ENCODE measurements at places on chromosomes 1 and 21.

GRCh38 chr1:81466961-81467360 lies 333.8 kb upstream of the ADGRL2 start:
- DNase-seq = no peak

- peak; percentile 11 for DNase-seq
Observed at GRCh38 chr21:35664683-35665082, 395.6 kb downstream of the SETD4 start.

- no peak for DNase-seq
Observed at GRCh38 chr21:38765056-38765455, 40.7 kb upstream of the ETS2 start.

- no peak for DNase-seq
Observed at GRCh38 chr1:150511551-150511950, 3.6 kb downstream of the ECM1 start.

Data from activated CD8-positive, alpha-beta T cell treated with anti-CD3 and anti-CD28 coated beads for 36 hours (primary cell).